Cortex of kidney (tissue), 1 donor: ENCODE measurements at places on chromosomes 3 and 15.

- DNase-seq: no peak
These were observed 492.5 kb upstream of the CFAP20DC start for GRCh38 chr3:59542276-59542675.

GRCh38 chr15:54288049-54288448, 309.8 kb downstream of the UNC13C start:
- no peak for DNase-seq

DNA sequence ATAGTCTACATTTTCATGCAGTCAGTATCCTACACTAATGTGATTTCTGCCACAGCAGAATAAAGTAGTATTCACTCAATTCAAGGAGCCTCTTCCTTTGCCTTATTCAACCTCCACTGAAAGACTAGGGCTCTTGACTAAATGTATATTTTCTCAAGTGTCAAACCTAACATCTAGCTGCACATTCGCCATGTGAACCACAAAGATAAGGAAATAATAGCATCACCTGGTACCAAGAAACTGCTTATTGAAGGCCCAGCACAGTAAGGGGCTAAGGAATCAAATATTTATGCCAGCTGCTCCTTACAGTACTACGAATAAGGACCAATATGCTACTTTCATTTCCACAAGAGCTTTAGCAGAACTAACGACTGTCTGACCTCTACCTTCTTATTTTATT, 1.3 kb downstream of the SRP14 start:
- no peak for DNase-seq

DNA sequence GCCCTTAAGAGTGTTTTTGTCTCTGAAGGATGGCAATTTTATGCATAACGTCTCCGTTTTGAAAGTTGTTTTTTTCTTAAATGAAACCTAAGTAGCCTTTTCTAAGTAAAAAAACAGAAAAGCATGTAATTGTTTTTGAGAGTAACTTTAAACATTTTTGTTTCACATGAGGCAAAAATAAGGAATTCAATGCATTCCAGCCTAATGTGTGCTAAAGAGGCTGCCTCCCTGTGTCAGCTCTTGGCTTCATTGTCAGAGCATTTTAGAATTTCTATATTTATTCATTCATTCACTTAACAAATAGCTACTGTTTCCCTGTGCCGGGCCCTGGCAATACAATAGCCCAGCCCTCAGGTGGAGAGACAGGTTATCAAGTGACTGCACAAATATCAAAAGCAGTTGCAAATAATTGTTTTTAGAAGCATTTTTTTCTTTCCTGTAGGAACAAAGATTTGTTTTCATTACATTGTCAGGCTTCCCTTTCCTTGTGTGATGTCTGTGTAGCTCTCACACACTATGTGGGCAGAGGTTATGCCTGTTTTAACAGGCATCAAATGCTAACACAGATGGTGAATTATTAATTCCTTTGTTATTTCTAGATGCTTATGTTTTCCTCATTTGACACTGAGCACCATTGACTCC, 81.9 kb downstream of the CCK start:
- no peak for DNase-seq

DNA sequence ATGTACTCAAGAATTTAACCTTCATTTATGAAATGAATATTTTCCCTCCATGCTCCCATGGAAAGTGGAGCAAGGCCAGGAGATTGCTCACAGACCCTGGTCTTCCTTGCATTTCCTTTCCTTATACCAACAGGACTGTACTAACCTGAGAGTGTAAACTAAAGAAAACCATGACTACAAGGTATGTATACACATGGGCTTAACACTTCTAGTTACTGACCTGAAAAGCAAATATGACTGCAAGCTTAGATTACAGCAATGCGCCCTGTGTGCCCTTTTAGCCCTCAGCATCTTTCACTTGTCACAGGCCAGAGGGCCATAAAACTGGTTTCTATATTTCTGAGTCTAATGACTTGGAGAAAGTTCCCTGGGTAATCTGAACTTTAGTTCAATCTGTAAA, 52.1 kb downstream of the NEK10 start:
- DNase-seq: no peak

DNA sequence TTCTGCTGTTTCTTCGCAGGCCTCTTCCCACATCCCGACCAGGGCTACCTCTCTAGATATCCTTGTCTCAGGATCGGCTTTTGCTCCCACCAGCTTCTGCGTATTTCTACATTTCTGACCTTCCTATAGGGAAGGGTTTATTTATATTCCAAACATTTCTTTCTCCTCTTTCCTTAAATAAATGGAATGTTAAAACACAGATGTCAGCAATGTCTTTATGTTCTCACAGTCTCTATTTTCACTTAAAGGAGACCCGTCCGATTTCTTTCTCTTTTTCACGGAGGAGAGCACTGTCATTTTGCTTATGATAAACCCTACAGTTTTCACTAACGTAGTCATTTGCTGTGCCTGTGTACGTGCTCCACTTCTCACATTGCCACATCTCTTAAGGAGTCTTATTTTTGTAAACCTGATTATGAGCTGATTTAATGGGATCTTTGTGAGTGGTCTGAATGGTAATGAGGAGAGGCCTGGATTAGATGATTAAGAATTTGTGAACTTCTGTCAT, 630 bp downstream of the KIF15 start:
- DNase-seq: no peak

GRCh38 chr15:53203454-53203853, 413.3 kb upstream of the ONECUT1 start:
- DNase-seq: no peak

GRCh38 chr3:182935803-182936202, 44.5 kb downstream of the DCUN1D1 start:
- DNase-seq: no peak

DNA sequence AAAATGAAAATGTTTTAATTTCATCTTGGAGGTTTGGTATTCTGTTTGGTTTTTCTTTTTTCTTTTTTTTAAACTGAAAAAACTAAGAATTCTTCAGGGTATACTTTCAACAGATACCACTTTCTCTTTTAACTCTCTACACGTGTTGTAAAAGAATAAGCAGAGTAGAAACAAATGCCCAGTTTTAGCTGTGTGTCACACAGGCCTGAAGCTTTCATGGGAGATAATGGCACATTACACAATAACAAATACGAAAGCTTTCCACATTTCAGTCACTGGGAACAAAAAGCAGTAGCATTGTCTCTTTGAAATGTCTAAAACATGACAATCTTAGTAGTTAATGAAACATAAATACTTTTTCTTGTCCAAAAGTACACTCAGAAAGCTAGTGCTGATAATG, 818.5 kb downstream of the TBL1XR1 start:
- DNase-seq: no peak

- DNase-seq: no peak
These were observed 11.0 kb downstream of the TMEM45A start for GRCh38 chr3:100503448-100503847.

GRCh38 chr15:86615816-86616215, 536.1 kb downstream of the AGBL1 start:
- no peak for DNase-seq

DNA sequence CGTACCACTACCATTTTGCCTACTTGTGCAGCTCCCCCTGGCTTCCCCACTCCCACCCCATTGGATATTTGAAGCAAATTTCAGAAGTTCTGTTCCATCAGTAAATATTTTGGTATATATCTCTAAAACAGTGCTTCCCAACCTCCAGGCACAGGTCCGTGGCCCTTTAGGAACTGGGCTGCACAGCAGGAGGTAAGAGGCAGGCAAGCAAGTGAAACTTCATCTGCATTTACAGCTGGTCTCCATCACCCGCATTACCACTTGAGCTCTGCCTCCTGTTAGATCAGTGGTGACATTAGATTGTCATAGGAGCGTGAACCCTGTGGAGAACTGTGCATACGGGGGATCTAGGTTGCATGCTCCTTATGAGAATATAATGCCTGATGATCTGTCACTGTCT, 97.2 kb upstream of the LRRFIP2 start:
- no peak for DNase-seq

DNA sequence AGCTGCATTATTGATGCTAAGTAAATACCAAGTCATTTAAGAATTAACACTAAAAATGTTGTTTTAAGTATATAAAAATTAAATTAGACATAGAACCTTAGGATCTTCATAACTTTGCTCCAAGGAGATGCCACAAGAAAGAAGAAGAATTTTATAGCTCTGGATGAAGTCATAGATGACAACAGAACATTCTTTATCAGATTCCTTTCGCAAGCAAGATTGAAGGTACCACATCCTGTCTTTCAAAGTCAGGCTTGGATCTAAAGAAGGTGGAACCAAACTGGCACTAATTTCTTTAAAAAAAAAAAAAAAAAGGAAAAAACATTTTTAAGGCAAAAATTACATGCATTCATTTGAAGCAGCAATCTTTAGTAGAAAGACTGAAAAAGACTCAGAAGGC, 62.5 kb downstream of the POLQ start:
- no peak for DNase-seq

DNA sequence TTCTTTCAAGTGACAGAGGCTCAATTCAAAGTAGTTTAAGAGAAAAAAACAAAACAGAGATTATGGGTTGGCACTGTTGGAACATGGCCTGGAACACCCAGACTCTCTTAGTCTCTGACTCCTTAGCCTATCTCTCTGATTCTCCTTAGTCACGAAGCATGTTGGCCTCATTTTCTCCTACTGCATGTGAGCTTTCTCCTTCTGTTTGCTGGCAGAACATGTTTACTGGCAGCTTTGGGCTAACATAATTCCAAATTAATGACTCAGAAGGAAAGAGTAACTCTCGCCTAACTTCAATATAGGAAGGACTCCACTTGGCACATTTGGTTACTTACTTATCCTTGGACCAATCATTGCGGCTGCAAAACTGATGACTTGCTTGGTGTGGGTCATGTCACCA, 21.7 kb upstream of the CCDC39 start:
- DNase-seq: no peak

DNA sequence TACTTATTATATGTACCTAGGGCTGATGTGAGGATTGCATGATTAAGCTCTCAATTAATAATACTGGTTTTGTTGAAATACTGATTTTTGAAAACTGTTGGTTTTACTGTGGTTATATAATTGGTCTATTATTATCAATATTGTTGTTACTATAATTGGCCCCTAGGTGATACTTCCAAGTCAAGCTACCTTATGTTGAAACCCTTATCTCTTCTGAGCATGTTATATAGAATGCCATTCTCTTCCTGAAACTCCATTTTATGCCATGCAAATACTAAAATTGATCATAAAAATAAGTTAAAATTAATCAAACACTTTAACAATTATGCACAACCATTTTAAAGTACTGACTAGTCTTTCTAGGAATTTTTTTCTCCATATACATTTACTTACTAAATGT, 46.1 kb downstream of the BBS4 start:
- DNase-seq: no peak
